ENCODE measurements at places on chromosomes 4 and X.

DNA sequence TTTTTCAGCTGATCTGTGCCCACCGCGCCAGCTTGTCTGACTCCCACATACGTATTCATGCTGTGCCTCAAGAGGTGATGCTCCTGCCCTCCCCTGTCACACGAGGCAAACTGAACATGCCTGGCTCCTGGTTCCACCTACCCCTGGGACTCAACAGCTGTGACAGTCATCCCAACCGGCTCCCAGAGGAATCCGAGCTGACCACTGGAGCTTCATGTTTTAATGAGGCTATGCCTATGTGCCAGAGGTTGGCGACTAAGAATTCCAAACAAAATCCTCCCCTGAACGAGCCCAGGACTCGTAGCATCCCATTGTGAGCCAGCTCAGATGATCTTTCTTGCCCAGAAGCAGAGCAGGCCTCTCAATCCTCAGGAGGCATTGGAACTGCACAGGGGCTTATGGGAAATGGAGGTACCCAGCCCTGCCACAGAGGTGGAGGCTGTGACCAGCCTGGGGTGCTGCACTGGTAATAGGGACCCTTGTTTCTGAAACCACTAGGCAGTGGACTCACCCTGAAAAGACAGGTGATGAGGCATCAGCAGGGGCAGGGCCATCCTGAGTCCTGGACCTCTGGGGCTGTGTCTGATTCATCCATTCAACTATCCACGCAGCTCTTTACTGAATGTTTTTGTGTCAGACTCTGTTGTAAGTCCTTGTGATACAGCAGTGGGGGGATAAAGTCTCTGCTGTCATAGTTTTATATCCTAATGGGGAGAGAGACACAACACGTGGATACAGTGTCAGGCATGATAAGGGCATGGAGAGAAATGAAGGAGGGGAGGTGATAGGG is 325.0 kb downstream of the EVC2 start:
- DNase-seq, result no peak

GRCh38 chr4:170497689-170498088 is 407.9 kb upstream of the AADAT start:
- no peak for DNase-seq

- DNase-seq, result no peak
Observed at GRCh38 chr4:41512136-41512535, 25.8 kb upstream of the LIMCH1 start.

DNA sequence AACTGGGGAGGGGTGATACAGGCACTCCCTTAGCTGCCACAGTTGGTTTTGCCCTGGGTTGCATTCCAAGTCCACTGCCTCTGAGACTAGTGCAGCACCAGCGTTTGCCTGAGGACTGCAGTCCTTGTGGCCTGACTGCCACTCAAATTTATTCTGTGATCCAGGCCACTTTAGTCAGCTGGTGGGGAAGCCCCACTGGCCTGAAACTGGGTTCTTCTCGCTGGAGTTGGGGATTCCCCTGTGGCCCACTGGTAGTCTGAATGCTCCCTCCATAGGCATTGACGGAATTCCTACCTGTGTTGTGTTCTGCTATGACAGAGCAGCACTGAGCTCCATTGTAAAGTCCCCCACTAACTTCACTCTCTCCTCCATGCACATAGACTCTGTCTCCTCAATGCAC is 63.8 kb downstream of the PTPN13 start:
- no peak for DNase-seq

DNA sequence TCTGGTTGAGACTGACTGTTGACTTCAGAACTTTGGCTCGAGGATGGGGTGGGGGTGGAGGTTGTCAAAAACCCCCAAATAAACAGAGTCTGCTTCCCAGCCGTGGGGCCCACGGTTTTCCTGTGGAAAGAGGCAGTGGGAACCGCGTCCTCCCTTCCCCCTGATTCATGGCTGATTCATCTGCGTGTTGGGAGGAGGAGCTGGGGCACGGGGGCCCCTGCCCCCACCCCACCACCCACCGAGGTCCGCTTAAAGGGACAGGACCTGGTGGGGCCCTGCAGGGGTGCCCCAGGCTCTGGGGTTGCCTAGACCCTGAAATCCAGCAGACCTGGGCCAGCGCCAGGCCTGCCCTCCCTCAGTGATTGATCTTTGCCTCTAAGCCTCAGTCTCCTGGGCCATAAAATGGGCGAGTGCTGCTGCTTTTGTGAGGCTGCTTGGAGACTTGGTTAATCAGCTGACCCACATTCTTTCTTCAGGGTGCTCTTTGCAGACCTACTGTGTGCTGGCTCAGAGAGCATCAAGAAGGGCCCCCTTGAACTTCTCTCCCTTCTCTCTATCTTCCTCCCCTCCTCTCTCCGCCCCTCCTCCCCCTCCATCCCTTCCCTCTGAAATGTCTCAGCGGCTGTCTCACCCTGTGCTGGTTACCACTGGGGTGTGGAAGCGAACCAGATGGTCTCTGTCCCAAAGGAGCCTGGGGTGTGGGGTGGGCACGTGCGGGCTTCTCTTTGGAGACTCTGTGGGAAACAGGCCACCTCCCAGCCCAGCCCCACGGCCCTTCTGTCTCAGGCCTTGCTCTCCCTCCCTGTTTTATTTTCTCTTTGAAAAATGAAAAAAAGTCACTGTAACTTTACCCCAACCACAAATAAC is 9.1 kb downstream of the HTRA3 start:
- no peak for DNase-seq

DNA sequence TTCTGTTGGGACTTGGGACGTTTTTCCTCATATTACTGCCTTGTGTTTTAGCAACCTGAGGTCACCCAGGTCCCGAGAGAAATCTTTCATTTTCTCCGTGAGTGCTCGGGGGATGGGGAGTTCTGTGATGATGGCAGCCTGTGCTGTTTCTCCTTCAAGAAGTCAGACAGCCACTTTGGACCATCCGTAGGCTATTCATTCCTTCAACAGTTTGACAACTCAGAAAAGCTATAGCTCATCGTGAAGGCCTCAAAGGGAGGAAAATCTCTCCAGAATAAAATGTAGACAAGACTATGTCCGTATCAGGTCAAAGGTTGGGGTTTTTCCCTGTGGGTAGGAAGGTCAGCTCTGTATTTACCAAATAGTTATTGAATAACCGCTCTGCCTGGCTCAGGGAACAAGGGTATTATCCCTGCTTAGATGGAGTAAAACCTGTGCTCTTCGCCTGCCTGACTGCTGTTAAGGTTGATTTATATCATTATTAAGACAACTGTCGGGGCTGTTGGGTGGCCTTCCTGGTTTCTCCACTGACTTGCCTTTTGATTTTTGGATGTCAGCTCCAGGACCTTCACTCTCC is 36.6 kb downstream of the FAM114A1 start:
- no peak for DNase-seq

DNA sequence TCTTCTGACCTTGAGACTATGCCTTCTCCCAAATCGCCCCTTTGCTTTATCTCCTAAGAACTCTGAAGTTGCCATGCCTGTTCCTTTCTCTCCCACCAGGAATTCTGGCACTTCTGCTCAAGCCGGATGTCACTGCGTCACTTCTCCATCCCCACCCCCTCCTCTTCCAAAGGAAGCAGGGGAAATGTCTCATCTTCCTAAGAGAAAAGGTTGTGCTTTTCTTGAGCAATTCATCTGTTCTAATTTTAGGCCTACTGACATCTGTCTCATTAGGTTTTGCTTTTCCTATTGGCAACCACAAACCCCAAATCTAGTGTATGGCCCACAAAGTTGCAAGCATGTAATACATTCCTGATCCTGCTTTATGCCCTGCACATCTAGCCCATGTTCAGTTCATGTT is 163.1 kb upstream of the PLAC1 start:
- no peak for DNase-seq

DNA sequence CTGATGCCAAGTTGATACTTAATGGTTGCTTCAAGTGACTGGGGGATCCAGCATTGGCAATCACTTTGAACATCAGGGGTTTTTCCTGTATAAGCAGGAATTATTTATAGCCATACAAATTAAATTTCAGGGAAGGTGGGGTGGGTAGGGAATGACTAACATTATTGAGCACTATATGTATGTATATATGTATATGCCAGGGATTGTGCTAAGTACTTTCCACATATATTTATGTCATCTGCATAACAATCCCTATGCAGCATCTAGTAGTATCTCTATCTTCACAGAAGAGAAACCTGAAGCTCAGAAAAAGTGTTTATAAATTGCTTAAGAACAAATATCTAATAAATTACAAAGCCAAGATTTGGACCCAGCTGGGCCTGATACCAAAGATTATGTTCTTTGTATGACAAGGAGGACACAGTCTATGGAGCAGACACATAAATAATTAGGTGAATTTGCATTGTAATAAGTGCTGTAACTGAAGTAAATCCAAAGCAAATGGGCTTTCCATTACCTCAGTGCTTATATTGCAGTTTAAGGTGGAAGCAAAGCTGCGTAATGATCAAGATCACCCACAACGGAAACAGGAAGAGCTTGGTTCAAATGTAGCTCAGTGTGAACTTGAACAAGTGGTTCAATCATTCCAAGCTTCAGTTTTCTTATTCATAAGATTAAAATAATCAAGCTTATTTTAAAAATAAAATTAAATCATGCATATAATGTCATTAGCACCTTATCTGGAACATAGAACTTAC is 18.9 kb upstream of the RASGEF1B start:
- DNase-seq, result no peak

DNA sequence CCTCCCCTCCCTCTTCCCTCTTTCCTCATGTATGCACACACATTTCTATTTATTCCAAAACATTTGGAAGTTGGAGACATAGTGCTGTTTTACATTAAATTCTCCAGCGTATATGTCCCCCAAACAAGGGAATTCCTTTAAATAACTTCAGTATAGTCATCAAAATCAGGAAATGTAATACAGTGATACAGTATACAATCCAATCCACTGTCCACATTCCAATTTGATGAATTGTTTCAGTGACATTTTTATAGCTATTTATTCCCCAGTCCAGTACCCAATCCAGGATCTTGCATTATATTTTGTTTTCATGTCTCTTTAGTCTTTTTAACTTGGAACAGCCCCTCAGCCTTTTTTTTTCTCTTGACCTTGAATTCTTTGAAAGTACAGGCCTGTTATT is 233.0 kb downstream of the DKK2 start:
- no peak for DNase-seq

DNA sequence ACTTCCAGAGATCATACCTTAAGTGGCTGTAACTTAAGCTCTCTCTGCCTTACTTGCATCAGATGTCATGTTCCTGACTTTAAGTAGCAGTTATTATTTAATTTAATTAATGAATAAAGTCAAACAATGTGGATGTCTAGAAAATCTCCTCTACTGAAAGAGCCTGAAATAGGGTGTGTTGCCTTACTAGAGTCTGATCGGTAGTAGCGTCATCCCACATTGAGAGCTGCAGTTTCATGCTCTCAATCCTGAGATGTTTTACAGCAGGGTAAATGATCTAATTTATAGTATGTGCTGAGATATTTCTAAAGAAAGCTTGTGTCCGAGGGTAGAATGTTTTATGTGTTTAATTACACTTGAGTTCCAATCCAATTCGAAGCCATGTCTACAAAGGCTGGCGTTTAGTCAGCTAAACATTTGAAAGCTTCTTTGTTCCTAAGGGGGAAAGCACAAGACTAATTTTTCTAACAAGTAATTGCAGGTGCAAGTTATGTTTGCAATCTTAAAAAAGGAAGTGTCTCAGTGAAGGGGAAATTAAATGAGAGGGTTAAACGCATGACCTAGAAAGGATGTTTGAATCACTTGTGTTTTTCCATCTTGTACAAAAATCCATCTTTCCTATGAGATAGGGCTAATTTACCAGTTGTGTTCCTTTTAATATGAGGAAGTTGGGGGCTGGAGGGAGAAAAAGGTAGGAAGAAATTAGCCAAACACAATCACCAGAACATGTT is 391.0 kb upstream of the MAGEB2 start:
- DNase-seq, result no peak

DNA sequence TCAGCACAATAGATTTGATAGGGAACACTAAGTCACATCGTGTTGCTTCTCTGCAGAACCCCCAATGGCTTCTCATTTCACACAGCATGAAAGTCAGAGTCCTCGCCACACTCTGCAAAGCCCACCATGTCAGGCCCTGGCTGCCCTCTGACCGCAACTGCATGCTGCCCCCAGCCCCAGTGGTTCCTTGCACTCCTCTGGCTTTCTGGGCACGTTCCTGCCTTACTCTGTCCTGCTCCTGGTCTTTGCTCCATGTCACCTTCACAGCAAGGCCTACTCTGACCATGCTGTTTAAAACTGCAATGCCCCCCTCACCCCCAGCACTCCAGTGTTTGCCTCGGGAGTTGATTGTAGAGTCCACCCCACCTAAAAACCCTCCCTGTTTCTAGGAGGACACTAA is 78.1 kb downstream of the EVC start:
- DNase-seq, result no peak

GRCh38 chrX:135434258-135435138 is 12.8 kb downstream of the SMIM10L2A start:
- no peak for DNase-seq

- no peak for DNase-seq
Observed at GRCh38 chr4:176291748-176292147, 22.7 kb upstream of the ASB5 start.

GRCh38 chr4:40119344-40119743 is 62.7 kb downstream of the N4BP2 start:
- no peak for DNase-seq

DNA sequence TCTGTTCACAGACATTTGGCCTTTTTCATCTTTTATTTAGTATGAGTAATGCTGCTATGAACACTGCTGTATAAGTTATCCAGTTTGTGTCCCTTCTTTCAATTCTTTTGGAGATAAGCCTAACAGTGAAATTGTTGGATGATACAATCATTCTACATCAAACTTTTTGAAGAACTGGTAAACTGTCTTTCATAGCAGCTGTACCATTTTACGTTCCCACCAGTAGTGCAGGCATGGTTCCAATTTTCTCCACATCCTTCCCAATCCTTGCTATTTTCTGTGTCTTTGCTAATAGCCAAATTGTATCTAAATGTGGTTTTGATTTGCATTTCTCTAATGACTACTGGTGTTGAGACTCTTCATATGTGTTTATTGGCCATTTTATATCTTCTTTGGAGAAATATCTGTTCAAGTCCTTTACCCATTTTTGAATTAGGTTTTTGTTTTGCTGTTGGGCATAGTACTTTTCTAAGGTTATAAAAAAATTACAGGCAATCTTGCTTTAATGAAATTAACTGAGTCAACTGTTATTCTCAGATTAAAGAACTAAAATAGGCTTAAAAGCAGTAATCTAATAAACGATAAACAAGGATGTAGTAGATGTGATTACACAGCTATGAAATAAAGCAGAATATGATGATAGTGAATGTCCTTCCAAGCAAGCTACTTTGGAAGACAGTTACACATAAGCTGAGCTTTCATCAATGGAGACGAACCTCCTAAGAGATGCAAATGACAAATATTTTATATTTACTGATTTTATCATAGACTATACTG is 57.2 kb downstream of the FBXW7 start:
- no peak for DNase-seq

DNA sequence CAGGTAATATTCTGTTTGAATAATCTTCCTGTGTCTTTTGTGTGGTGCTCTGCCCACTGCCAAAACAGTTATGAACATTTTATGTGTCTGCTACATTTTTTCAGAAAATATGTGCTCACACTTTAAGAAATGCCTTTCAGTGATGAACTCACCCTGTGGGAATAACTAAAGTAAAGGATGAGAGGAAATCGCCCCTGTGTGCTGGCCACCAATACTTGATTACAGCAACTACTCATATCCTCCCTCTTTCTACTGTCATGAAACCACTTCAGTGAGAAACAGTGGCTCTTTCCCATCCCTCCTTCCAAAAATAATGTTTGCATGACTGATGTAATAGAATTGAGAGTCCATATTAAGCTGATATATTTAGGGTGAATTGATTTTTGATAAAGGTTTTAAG is 900.9 kb downstream of the RAB28 start:
- DNase-seq, result no peak

GRCh38 chr4:158775091-158775651 is 6.3 kb downstream of the FNIP2 start:
- DNase-seq, result no peak

GRCh38 chr4:75973766-75974165 is 17.0 kb downstream of the SDAD1 start:
- DNase-seq, result no peak
